Right lobe of liver (tissue), 6 donors: ENCODE measurements at places on chromosomes 7 and 10. TPM values are rescaled to one million over a fixed set of nuclear protein-coding genes. Genes with fewer than 3 reads are reported as not detected.

- peak overlapping the region; percentile 44 for H3K4me3 ChIP-seq
- no peaks in the 10 kb centered on the region for H3K27me3 ChIP-seq
- no peak for DNase-seq
Observed at GRCh38 chr10:43361547-43362190, 9.8 kb upstream of the FXYD4 start.

GRCh38 chr10:60367024-60367423, 22.7 kb downstream of the ANK3 start:
- no peak overlapping the region for H3K4me3 ChIP-seq
- H3K27me3 ChIP-seq, result no peaks in the 10 kb centered on the region
- peaks cover 5% of the 10 kb centered on the region for H3K4me1 ChIP-seq
- no peak for DNase-seq

Gene FAM25C
- total RNA-seq, result not detected

Gene MALRD1
- total RNA-seq, result 0.31 TPM

DNA sequence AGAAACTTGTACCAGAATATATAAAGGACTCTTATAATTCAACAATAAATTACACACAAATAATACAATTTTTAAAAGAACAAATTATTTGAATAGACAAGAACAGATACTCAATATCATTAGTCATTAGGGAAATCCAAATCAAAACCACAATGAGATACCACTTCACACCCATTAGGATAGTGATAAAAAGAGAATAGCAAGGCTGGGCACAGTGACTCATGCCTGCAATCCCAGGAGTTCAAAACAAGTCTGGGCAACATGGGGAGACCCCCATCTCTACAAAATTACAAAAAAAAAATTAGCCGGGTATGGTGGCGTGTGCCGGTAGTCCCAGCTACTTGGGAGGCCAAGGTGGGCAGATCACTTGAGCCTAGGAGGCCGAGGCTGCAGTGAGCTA, 52.2 kb upstream of the KCNIP2 start:
- no peaks in the 10 kb centered on the region for H3K27me3 ChIP-seq
- H3K4me1 ChIP-seq, result peaks cover 22% of the 10 kb centered on the region
- no peak overlapping the region for H3K4me3 ChIP-seq
- H3K27ac ChIP-seq, result peak overlapping the region; percentile 70

- DNase-seq, result no peak
- H3K27ac ChIP-seq, result no peak overlapping the region
- H3K4me1 ChIP-seq, result no peaks in the 10 kb centered on the region
- H3K4me3 ChIP-seq, result no peak overlapping the region
Observed at GRCh38 chr10:52283174-52283573, 30.9 kb upstream of the DKK1 start.

DNA sequence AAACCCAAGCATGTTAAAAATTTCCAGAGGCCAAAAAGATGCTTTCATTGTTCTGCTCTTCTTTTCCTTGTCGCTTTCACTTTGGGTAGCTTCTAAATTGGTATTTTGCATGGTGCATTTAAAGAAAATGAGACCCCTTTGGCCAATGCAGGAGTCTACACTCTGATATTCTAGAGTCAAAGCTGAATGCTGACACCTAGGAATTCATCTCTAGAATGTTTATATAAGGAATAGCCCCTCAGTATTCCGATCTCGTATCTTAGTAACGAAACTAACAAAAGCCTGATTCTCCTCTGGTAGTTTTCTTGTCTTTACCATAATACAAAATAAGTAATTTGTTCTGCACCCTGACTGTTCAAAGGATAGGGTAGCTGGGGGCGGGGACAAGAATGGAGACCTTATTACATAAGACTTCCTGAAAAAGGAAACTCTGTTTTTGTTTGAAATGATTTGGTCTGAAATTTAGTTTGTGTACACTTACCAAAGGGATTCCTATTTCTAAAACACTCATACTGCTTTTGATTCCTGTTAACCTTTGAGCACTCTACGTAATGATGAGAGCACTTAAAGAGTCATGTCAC, 17.1 kb downstream of the IKZF1 start:
- DNase-seq, result no peak
- H3K27ac ChIP-seq, result no peak overlapping the region
- H3K4me3 ChIP-seq, result no peak overlapping the region
- H3K36me3 ChIP-seq, result no peaks in the 10 kb centered on the region
- no peaks in the 10 kb centered on the region for H3K4me1 ChIP-seq
- H3K27me3 ChIP-seq, result no peaks in the 10 kb centered on the region

DNA sequence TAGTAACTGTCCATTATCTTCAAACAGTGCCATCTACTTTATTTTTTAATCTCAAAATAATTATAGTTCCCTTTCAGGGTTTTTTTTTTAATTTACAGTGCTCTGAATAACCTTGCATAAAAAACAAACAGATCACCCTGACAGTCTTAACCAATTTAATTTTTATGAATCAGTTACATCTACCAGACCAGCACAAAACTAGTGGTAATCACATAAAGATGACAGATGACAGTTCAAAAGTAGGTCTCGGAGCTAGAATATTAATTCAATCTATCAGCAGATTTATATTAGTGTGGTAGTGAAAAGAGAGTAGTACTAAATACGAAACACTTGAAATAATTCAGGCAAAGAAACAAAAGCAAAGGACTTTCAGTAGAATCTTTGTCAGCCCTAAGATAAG, 53.9 kb downstream of the COL28A1 start:
- no peak overlapping the region for H3K4me3 ChIP-seq
- no peaks in the 10 kb centered on the region for H3K36me3 ChIP-seq
- H3K27me3 ChIP-seq, result no peaks in the 10 kb centered on the region
- H3K27ac ChIP-seq, result no peak overlapping the region
- no peaks in the 10 kb centered on the region for H3K4me1 ChIP-seq

Gene SPDYE2B
- not detected for total RNA-seq

GRCh38 chr10:71920540-71921323, 43.5 kb upstream of the CHST3 start:
- DNase-seq, result no peak
- no peak overlapping the region for H3K4me3 ChIP-seq
- H3K27ac ChIP-seq, result no peak overlapping the region
- H3K36me3 ChIP-seq, result no peaks in the 10 kb centered on the region
- H3K27me3 ChIP-seq, result no peaks in the 10 kb centered on the region
- H3K4me1 ChIP-seq, result no peaks in the 10 kb centered on the region

Gene RBP4
- 5,021 TPM for total RNA-seq

Gene IL6
- total RNA-seq, result not detected

Gene PNLIP
- total RNA-seq, result not detected

DNA sequence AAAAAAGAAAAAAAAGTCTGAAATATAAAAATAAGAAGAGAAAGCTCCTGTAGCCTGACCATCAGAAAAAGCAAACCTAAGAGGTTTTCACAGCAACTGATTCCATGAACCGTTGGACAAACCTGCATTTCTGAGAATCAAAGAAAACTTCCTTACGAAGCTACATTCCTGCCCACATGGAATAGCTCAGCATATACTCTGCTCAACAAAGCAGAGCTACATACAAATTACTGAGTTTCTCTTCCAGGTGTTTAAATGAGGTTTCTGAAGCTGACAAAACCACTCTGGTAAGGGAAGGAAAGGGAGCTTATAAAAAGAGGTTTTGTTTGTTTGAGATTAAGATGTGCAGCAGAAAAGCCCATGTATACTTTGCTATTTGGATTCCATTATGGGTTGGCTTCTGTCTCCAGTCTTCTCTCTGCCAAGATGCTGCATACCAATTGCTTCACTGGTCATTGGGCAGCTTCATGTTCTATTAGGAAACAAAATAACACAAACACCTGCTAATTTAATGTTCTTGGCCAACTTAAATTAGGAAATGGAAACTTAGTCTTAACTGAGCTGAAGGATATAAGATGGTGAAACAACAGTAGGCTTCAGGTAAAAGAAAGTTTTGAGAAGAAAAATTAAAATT, 314.1 kb downstream of the LRRTM3 start:
- no peak overlapping the region for H3K4me3 ChIP-seq
- H3K27me3 ChIP-seq, result no peaks in the 10 kb centered on the region
- H3K36me3 ChIP-seq, result no peaks in the 10 kb centered on the region
- no peak for DNase-seq
- peaks cover 11% of the 10 kb centered on the region for H3K4me1 ChIP-seq

Gene IRF5
- 8.9 TPM for total RNA-seq

DNA sequence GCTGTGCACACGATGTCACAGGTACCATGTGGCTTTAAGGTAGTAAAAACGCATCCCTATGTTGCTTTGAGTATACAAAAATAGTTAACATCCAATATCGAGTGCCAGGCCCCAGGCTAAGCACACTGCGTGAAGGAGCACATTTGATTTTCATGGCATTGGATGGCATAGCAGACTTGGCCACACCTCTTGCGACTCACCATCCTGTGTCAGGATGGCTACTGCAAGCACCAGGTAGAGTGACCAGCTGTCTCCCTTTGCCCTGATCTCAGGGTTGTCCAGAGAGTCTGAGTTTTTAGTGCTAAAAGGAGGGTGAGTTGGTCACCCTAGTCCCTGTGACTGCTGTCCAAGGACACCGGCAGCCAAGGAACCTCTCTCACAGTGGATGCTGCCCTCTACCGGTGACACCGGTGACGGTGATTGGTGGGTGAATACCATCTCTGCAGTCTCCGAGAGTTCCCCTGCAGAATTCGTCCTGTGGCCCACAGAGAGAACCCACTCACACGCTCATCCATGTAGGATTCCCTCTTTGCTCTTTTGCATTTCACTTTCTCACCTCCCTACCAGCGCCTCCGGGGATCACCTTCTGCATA, 76.1 kb downstream of the BICC1 start:
- DNase-seq, result no peak
- no peaks in the 10 kb centered on the region for H3K27me3 ChIP-seq
- no peaks in the 10 kb centered on the region for H3K4me1 ChIP-seq
- H3K4me3 ChIP-seq, result no peak overlapping the region
- no peak overlapping the region for H3K27ac ChIP-seq
- H3K36me3 ChIP-seq, result no peaks in the 10 kb centered on the region

DNA sequence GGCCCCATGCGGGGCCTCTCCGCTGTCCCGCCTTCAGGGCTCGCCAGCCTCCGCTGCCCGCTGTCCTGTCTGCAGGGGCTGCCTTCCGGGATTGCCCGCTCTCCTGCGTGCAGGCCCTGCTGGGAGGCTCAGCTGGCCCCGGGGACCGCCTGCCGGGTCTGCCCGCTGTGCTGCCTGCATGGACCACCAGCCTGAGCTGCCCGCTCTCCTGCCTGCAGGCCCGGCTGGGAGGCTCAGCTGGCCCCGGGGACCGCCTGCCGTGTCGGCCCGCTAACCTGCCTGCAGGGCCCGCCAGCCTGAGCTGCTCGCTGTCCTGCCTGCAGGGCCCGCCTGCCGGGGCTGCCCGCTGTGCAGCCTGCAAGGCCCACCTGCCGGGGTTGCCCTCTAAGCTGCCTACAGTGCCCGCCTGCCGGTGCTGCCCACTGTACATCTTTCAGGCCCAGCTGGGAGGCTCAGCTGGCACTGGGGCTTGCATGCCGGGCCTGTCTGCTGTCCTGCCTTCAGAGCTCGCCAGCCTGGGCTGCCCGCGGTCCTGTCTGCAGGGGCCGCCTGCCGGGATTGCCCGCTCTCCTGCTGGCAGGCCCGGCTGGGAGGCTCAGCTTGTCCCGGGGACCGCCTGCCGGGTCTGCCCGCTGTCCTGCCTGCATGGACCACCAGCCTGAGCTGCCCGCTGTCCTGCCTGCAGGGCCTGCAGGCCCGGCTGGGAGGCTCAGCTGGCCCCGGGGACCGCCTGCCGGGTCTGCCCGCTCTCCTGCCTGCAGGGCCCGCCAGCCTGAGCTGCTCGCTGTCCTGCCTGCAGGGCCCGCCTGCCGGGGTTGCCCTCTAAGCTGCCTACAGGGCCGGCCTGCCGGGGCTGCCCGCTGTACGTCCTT, 165.1 kb downstream of the GLRX3 start:
- no peaks in the 10 kb centered on the region for H3K36me3 ChIP-seq
- peak overlapping the region; percentile 58 for H3K27ac ChIP-seq
- no peaks in the 10 kb centered on the region for H3K4me1 ChIP-seq
- H3K4me3 ChIP-seq, result peak overlapping the region; percentile 60
- peak; percentile 60 for DNase-seq

- no peaks in the 10 kb centered on the region for H3K4me1 ChIP-seq
- no peaks in the 10 kb centered on the region for H3K27me3 ChIP-seq
- DNase-seq, result no peak
- H3K4me3 ChIP-seq, result no peak overlapping the region
- H3K36me3 ChIP-seq, result peaks cover 47% of the 10 kb centered on the region
- no peak overlapping the region for H3K27ac ChIP-seq
Observed at GRCh38 chr7:5064391-5065106, 18.9 kb downstream of the RBAK start.

- H3K27ac ChIP-seq, result no peak overlapping the region
- no peaks in the 10 kb centered on the region for H3K27me3 ChIP-seq
- no peaks in the 10 kb centered on the region for H3K36me3 ChIP-seq
- no peak for DNase-seq
- H3K4me1 ChIP-seq, result no peaks in the 10 kb centered on the region
Observed at GRCh38 chr7:20407585-20408466, 77.1 kb downstream of the ITGB8 start.

GRCh38 chr7:132618271-132618955, 42.1 kb upstream of the PLXNA4 start:
- no peak for DNase-seq
- H3K4me3 ChIP-seq, result no peak overlapping the region
- no peaks in the 10 kb centered on the region for H3K27me3 ChIP-seq
- H3K27ac ChIP-seq, result no peak overlapping the region

- DNase-seq, result peak; percentile 62
- H3K4me3 ChIP-seq, result no peak overlapping the region
- no peak overlapping the region for H3K27ac ChIP-seq
- H3K4me1 ChIP-seq, result no peaks in the 10 kb centered on the region
- H3K27me3 ChIP-seq, result no peaks in the 10 kb centered on the region
- no peaks in the 10 kb centered on the region for H3K36me3 ChIP-seq
Observed at GRCh38 chr7:25565949-25566348, 337.7 kb upstream of the NPVF start.

Gene CHAT
- total RNA-seq, result not detected

- H3K4me1 ChIP-seq, result no peaks in the 10 kb centered on the region
Observed at GRCh38 chr7:94562525-94562924, 52.9 kb downstream of the CASD1 start.

DNA sequence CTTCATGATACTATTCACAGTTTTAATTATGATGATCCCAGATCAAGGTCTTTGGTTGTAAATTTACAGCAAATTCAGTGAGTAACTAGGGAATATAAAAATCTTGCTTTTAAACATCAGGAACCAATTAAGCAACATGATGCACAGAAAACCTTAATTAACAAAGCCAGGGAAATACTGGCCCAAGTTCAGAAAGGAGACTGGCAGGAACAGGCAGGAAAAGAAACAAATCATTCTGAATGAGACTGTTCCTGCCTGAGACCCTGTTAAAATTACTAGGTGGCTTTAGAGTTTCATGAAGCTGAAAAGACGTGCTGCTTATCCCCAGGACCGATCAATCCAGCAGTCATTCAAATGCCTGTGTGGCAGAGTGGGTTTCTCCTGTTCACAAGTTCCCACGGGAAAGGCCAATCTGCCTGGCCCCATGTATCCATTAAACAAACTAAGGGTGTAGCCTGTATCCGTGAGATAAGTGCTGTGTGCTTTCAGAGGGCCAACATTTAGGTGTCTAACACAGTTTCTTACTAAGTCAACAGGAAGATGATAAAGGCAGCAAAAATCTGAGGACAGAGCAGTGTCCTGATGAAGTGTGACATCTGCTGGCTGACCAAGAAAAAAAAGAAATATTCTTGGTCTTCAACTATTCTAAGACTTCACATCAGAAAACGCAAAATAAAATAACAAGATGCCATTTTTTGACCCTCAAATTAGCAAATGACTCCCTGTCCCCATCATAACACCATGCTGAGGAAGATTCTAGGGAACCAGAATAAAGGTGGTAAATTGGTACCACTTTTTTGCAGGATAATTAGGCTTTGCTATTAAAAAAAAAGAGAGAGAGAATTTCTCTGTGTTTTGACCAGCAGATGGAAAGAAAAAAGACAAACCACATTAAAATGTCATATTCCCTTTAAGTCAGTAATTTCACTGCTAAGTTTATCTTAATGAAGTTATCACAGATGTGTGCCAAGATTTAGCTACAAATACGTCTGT, 34.2 kb downstream of the PUS7 start:
- no peaks in the 10 kb centered on the region for H3K4me1 ChIP-seq
- H3K27ac ChIP-seq, result no peak overlapping the region
- H3K27me3 ChIP-seq, result no peaks in the 10 kb centered on the region
- no peak overlapping the region for H3K4me3 ChIP-seq
- H3K36me3 ChIP-seq, result no peaks in the 10 kb centered on the region
